Left cardiac atrium (tissue), 4 donors: ENCODE measurements at places on chromosomes 11 and 22. TPM values are rescaled to one million over a fixed set of nuclear protein-coding genes. Genes with fewer than 3 reads are reported as not detected.

The CFAP300 gene
- 2.2 TPM for total RNA-seq

DNA sequence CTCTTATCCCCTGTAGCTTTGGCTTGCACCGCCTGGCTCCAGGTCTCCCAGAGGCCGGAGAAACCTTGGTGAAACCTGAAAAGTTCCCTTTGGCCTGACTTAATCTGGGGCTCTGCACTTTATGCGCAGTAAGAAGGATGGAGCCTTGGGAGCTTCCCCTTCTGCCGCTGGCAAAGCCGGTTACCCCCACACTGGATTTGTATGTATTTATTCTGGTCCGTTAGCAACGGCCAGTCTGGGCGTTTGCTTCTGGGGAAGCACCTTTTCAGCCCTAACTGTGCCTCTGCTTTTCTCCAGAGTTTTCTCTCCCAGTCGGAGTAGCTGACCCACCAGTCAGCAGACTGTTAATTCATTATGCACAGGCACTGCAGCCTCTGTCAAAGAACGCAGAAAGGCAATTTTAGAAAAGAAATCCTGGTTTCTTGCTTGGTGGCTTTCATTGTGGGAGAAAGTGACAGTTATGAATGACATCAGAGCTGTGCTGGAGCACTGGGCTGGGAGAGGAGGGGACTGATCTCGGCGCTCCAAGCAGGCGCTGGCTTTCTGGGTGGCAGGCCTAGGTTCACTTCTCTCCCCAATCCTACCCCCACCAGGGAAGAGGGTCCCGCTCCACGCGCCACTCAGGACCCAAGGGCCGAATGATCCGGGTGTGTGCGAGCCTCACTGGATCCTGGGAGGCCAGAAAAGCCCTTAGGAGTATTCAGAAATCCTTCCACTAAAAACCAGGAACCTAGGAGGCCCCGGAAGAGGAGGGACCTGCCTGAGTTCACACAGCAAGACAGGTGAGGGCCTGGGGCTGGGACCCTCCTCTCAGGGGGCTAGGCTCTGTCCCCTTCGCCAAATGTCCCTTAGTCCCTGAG, 70.2 kb downstream of the RTL6 start:
- no peak for DNase-seq

The TUT1 gene
- total RNA-seq: 11.5 TPM

The RIMBP3B gene
- not detected for total RNA-seq

The KDM4E gene
- total RNA-seq: not detected

The SVIP gene
- 26.7 TPM for total RNA-seq

GRCh38 chr22:45689211-45689610, 17.6 kb downstream of the ATXN10 start:
- DNase-seq: no peak

- no peak for DNase-seq
These were observed 728.0 kb downstream of the DLG2 start for GRCh38 chr11:84899134-84899533.
